ENCODE measurements at places on chromosomes 13 and 19.

- peak; percentile 94 for ATAC-seq
Measured at GRCh38 chr13:24709186-24709913, 29.1 kb downstream of the ATP12A start.

- ATAC-seq: no peak
Measured at GRCh38 chr13:52156724-52157261, 2.6 kb downstream of the NEK3 start.

DNA sequence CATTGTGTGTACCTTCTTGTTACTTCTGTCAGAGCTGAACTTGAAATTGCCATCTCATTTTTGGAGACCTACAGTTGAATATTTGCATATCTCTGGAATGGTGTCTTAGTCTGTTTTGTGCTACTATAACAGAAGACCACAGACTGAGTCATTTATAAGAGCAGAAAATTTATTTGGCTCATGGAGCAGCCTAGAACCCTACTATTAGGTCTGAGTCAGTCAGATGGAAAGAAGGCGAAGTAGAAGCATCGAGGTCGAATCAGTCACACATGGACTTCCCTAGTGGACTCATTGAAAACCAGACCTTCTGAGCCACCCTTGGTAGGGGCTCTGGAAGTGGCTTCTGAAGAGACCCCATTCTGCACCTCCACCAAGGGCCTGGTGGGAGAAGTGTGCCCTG lies 33.9 kb upstream of the TPT1 start:
- no peak for ATAC-seq

DNA sequence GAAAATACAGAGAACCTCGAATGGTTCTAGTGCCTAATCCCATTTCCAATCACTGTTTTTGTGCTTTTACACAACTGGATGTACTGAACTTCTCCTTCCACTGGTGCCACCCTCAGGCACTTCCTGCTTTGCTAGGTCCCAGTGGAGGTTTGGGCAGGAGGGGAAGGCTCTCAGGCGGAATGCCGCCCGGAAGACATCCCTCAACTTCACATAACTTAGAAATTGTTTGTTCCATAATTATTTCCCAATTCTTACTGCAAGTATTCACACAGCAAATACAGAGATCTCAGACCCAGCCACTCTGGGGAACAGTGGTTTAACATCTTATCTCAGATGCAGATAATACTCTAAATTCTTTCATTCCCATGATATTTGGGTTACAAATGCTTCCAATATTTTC lies 195.7 kb upstream of the IPO5 start:
- no peak for ATAC-seq

GRCh38 chr13:100483841-100484381 lies 104.7 kb downstream of the GGACT start:
- no peak for ATAC-seq

DNA sequence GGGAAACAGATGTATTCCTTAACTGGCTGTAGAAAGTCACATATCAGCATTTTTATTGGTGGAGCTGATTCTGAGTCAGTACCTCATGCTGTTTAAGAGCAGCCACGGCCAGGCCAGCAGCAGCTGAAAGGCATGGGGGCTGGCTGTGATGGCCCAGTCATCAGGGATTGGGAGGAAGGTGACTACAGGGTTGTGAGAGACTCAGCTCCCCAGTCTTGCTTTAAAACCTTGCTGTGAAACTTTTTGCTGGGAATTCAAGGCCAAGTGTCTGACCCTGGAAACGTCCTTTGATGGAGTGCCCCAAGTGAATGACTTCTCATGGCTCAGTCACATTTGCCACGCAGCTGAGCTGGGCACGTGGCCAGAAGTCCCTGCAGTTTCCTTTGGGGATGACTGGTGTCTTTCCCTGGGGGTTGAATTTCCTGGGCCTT lies 39.1 kb upstream of the RNF113B start:
- no peak for ATAC-seq

DNA sequence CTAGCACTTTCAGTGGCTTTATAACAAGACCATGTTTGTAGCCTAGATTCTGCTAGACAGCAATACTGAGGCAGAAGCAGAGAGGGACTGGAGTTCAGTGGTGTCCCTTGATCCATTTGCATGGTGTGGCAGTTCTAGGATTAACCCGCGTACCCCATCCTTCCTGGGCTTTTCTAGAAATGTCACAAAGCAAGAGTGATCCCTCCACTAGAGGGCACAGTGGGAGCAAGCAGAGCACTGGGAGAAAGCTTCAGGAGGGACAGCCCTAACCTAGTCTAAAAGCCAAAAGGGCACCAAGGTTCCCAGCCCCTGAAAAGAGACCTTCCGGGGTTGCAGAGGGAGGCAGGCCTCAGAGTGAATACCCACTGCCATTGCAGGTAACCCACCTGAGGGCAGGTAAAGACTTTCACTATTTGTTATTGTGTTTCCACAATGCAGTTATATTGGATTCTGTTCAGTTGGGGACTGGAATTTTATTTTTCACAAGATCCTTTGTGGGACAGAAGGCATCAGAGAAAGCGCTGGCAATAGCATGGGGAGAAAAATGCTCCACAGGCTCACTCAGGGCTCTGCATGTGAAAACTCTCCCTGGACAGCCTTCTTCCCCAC lies 170.6 kb downstream of the FLT1 start:
- ATAC-seq: peak; percentile 41

DNA sequence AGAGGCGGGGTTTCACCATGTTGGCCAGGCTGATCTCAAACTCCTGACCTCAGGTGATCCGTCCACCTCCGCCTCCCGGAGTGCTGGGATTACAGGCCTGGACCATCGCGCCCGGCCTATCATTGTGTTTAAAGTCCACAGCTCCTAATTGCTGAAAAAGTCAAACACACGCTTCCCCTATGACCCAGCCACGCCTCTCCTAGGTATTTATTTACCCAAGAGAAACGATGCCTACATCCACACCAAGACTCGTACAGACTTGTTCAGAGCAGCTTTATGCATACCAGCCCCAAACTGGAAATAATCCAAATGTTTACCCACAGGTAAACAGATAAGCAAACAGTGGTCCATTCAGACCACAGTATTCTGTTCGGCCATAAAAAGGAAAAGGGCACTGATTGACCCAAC lies 15.1 kb downstream of the ZNRF4 start:
- ATAC-seq: no peak

GRCh38 chr13:107678075-107678689 lies 537.2 kb downstream of the LIG4 start:
- ATAC-seq: no peak

GRCh38 chr19:41903193-41903953 lies 20.4 kb downstream of the ARHGEF1 start:
- ATAC-seq: no peak

GRCh38 chr13:40261336-40261735 lies 405.1 kb downstream of the FOXO1 start:
- no peak for ATAC-seq

DNA sequence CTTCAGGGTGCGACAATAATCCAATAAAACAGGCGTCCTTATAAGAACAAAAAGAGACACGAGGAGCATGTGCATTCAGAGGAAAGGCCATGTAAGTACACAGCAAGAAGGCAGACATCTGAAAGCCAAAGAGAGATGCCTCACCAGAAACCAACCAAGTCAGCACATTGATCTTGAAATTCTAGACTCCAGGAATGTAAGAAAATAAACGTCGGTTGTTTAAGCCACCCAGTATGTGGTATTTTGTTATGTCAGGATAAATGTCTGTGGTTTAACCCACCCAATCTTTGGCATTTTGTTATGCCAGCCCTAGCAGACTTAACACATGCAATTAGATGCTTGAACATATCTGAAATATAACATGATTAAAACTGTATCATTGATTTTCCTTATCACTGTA lies 452.0 kb downstream of the SLITRK6 start:
- ATAC-seq: no peak

- ATAC-seq: no peak
Measured at GRCh38 chr19:43774103-43774939, 6.5 kb downstream of the KCNN4 start.

GRCh38 chr19:31351855-31352195 lies 2.6 kb upstream of the TSHZ3 start:
- no peak for ATAC-seq

- no peak for ATAC-seq
Measured at GRCh38 chr19:35601971-35602370, 10.6 kb upstream of the HAUS5 start.

- no peak for ATAC-seq
Measured at GRCh38 chr19:54302257-54302656, 10.7 kb downstream of the LILRA5 start.

DNA sequence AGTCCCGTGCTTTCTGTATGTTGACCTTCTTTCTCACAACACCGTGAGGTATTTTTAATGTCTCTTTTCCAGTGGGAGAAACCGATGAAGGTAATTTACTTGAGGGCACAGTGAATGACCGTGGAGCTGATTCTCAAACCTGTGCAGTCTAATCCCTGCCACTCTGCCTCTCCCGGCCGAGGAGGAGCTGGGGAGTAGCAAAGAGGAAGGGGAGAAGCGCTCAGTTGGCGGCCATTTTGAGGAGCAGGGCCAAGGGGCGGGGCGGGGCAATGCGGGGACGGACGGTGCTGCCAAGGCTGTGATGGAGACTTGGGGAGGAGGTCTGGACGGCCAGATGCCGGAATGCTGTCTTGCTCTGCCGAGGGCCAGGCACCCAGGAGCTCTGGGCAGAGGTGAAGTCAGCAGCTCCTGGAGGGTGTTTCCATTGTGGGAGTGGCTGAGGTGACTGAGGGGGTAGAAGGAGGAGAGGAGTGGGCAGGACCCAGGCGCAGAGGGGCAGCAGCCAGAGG lies 12.4 kb upstream of the RANBP3 start:
- ATAC-seq: no peak

DNA sequence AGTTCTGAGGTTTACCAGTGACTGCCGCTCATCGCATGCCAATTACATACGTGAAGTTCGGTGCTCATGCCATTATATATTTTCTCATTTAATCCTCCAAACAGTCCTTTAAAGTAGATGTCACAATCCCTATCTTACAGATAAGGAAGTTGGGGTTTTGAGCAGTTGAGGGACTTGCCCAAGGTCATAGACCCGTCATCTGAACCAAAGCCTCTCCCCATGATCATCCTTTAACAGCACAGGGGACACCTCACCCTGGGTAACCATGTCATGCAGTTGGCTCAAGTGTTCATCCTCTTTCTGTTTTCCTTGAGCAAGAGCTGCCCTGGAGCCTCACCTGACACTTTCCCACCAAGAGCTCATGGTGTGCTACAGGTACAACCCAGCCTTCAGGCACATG lies 69.1 kb downstream of the HSPH1 start:
- ATAC-seq: no peak

GRCh38 chr19:9431475-9431874 lies 3.9 kb downstream of the ZNF266 start:
- no peak for ATAC-seq

DNA sequence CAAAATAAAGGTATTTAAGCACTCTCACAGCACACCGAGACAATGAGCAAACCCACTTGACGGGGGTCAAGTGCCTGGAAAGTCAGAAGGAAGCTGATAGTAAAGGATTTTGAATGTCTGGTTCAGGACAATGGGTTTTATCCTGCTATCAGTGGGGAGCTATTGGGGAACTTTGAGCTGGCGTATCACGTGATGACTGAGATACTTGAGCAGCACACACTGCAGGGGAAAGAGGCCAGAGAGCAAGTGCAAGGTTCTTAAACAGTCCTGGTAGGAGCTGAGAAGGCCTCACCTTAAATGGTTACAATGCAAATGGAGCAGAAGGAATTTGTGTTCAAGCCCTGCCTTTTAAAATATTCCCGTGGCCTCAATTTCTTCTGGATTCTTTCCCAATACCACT lies 225.3 kb downstream of the LACC1 start:
- ATAC-seq: no peak

- ATAC-seq: no peak
Measured at GRCh38 chr13:106296723-106297122, 238.7 kb downstream of the EFNB2 start.

DNA sequence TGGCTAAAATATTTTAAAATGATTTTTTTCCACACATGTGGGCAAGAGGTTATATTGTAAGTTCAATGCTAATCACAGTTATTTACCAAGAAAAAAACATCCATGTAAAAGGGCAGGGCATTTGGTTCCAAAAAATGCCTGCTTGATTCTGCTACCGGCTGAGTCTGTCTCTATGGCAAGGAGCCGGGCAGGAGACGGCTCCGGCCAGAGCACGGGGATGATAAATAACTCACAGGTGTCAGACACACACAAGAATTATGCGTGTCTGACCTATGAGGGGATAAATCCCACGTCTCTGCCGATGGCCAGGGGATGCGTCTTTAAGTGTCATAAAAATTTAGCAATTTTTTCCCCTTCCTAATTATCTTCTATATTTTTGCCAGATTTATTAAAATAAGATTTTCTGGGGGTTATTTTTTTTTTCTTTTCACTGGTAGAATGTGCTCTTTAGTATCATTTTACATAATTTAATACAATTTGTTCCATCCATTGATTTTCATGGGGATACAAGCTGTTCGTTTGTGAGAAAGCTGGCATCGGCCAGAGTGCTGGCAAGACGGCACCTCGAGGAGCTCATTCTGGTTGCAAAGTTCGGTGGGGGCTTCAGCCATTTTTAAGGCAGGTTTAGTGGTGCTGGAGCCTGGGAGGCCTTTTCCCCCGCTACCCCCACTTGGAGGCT lies 253.9 kb downstream of the ZNF536 start:
- ATAC-seq: no peak

GRCh38 chr19:5352229-5352763 lies 11.7 kb upstream of the PTPRS start:
- ATAC-seq: no peak

DNA sequence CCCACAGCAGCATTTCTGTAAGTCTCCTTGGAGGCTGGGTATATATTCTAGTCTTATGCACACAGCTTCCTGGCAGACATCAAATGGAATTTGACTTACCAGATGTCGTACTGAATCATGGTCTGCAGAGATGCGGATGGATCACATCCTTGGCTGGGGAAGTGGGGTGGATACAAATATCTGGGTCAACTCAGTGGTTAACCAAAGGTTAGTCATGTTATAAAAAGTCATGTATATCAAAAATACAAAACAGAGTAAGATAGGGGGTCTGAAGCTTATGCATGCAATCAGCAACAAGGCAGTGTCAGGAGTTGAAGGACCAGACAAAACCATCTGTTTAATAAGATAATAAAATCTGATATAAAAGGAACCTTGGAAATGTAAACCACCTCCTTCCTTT lies 61.9 kb downstream of the WASF3 start:
- no peak for ATAC-seq

GRCh38 chr19:18321734-18322102 lies 1.2 kb downstream of the LSM4 start:
- ATAC-seq: no peak

DNA sequence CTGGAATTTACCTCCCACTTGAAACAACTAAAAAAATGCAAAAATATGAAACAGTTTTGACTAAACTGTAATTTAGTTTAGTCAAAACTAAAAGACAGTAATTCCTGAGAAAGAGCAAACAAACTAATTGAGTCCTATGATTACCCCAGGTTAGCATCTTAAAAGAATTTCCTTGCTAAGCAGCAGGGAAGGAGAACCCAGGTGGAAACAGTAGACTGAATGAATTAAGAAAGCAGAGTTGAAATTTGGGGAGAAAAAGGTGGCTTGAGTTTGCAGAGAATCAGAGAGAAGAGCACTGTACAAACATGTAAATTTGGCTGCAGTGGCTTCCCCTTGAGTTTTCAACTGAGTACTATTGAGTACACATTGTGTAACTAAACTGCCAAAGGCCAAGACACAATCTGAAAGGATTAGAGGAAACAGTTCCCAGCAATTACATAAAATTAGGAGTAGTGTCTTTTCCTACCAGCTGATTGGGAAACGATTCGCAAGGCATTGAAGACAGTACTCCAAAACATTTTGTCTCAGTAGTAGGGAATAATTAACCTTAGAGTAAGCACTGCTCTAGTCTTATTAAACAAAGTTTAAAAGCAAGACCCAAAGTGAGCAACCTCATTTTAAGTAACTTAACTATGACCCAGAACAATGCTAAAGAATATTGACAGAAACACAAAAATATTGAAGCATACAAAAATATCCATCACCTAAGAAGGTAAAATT lies 820.5 kb downstream of the DACH1 start:
- ATAC-seq: no peak

Measured in activated CD4-positive, CD25-positive, alpha-beta regulatory T cell treated with anti-CD3 and anti-CD28 coated beads, Interleukin-2, amount 50 U/mL, for 24 hours (primary cell).